ENCODE measurements at places on chromosomes 7 and 10.
A peak's percentile ranks its signal among the peaks of the same experiment; 100 is the strongest.

GRCh38 chr10:28930514-28931495 lies 253.5 kb downstream of the BAMBI start:
- no peak for DNase-seq

DNA sequence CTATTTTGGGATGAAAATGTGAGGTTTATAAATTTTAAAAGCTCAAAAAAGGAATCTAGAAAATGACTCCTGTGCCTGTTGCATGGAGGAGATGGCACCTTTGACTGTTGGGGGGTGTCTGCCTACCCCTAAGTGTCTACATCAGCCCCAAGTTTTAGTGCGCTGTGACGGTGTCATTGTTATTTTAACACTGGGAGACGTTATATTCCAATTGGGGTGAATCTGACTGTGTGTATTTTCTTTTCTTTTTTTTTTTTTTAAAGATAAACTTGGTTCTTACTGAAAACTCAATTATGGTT lies 517 bp downstream of the SRGN start:
- no peak for DNase-seq

- DNase-seq: no peak
Measured at GRCh38 chr7:82428186-82428961, 15.2 kb downstream of the CACNA2D1 start.

GRCh38 chr10:60139798-60140566 lies 233.6 kb upstream of the CCDC6 start:
- no peak for DNase-seq

DNA sequence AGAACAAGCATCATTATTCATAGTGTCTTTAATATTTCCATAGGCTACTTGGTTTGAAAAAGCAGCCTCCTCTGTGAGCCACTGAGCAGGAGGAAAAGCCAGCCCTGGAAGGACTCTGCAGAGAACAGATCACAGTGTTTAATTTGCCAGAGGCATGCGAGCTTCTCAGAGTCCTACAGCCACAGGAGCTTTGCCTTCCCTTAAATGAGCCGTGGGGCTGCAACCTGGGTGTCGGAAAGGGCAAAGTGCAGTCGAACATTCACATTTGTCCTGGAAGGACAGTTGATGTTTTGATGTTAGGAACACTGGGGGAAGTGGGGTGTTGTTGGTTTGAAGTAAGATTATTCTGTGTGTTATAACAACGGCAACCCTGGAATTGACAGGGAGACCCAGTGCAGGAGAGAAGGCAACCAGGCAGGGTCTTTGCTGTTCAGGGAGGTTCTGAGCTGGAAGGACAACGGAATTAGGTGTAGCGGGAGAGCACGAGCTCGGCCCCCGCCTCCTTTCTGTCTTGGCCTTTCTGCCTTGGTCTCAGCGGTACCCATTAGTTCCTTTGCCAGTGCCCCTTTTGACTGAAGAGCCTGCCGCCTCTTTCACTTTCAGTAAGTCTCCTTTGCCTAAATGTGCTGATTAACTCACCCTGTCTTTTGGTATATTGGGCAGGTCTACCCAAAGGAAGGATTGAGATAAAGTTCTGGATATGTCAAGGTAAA lies 192.3 kb upstream of the PITRM1 start:
- no peak for DNase-seq

DNA sequence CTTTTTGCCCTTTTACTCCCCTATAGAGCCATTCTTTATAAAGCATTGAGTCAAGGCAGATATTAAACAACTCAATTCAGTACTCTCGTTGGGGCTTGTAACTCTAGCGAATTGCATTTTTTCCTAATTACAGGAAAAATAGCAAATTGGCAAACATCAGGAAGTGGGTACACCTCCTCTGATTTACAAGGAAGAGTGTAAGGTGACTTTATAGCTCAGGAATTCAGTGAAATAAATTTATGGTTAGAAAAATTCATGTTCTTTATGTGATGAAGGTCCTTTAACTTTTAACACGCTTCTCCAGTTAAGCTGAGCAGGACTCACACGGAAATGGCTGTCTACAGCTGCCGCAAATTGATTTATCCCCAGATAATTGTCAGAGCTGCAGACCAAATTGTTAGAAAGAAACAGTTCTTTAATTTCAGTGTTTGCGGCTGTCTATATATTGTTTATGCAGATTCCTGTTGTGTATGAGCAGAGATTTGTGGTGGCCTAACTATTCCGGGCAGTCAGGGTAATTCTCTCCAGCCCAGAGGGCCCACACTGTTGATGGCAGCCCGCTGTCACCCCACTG lies 151.1 kb upstream of the MKI67 start:
- no peak for DNase-seq

DNA sequence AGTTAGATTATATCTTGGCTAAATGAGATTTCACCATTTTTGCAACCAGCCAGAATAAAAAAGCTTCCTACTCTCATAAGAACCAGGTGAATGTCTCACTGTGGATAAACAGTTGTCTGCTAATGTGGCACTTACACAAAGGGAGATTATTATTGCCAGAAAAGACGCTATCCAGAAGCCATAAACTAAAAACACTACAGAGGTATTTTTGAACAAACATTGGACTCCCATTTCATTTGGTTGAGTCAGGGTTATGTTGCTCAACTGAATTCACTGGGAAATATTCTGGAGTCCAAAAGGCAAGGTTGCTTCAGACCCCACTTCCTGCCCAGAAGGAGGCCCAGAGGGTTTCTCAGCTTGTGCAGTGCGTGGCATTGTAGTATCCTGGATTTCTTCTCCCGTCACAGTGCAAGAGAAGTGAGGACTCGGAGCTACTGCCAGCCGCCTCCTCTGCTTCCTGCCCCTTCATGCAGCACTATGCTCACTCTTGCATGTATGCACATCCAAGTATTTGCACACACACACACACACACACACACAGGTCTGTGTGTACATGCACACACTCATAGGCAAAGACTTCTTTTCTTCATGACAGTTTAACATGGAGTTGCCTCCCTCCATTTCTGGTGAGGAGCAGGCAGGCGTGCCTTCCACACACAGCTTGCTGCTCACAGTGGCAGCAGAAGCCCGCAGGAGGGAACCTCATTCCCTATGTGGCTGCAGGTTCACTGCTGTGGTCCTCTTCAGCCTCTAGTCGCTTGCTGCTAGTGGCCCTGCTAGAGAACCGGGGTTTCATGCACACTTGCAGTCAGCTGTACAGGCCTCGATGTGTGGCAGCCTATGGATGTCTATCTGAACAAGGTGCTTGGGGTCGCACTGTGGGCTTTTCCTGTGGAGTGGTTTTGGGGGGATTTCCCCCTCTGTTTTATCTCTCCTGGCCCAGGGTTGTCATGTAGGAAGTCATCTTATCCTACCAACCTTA lies 10.1 kb downstream of the DENND10 start:
- DNase-seq: no peak

DNA sequence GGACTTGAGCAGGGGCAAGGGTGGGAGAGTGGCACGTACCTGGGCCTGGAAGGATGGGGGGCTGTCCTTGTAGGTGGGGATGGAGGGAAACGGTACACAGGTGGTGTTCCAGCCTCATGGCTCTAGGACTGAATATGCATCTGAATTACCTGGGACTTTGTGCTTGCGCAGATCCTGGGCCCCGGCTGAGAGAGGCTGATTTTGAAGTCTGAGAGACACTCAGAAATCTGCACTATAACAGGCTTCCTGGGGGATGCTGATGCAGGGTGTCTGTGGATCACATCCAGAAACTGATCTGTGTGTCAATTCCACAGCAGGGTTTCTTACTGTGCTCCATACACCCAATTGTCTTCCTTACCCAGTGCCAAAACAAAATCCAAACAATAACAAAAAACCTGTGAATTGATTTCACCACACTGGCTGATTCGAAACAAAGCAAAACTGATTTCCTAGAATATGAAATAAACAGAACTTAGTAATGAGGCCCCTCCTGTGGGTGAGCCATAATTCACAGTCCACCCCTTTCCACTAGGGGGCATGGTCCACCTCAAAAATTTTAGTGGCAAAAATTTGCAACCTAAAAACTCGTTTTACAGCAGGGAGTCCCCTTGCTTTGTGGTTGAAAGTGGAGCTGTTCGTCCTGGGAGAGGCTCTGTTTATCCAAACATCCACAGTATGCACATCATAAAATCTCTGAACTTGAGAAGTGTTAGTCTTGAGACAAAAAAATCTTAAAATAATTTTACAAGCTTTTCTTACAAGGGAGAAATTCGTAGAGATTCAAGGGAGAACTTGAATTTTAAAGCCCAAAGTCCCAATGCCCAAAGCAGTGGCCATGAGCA lies 32.0 kb upstream of the PLEKHA1 start:
- peak; percentile 49 for DNase-seq

DNA sequence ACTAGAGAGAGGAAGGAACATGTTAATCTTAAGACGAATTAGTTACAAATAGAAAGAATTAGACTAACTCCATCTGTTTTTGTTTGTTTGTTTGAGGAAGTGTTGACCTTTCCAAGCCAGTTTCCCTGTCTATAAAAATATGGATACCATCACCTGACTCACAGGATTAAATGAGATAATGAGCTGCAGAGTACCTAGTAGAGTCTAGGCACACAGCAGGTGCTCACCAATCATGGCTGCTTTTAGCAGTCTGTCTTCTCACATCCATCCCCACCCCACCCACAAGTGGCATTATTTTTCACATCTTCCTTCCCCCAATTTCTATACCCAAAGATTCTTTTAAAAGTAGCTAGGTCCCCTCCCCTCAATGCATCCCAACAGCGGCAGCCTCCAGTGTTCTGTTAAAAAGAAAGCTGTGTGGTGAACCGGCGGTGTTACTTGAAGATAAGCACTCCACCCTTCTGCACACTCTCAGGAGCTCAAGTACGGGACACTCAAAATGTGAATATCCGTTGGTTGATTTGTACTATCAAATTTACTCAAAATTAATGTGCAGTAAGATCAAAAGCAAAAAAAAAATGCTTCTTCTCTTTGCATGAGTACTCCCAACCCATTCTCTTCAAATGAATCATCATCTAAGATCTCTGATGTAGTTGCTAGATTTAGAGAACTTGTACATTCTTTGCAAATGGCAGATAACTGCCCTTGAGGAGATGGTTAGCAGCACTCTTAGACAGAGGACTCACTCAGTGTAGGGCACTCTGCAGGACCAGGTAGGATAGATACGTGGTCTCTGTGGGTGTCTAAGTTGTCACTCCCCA lies 145.4 kb upstream of the ASAH2 start:
- no peak for DNase-seq

- DNase-seq: no peak
Measured at GRCh38 chr10:30997536-30998235, 34.0 kb downstream of the ZNF438 start.

- no peak for DNase-seq
Measured at GRCh38 chr10:96658844-96659243, 61.5 kb downstream of the PIK3AP1 start.

- no peak for DNase-seq
Measured at GRCh38 chr7:20264623-20265022, 47.4 kb upstream of the MACC1 start.

DNA sequence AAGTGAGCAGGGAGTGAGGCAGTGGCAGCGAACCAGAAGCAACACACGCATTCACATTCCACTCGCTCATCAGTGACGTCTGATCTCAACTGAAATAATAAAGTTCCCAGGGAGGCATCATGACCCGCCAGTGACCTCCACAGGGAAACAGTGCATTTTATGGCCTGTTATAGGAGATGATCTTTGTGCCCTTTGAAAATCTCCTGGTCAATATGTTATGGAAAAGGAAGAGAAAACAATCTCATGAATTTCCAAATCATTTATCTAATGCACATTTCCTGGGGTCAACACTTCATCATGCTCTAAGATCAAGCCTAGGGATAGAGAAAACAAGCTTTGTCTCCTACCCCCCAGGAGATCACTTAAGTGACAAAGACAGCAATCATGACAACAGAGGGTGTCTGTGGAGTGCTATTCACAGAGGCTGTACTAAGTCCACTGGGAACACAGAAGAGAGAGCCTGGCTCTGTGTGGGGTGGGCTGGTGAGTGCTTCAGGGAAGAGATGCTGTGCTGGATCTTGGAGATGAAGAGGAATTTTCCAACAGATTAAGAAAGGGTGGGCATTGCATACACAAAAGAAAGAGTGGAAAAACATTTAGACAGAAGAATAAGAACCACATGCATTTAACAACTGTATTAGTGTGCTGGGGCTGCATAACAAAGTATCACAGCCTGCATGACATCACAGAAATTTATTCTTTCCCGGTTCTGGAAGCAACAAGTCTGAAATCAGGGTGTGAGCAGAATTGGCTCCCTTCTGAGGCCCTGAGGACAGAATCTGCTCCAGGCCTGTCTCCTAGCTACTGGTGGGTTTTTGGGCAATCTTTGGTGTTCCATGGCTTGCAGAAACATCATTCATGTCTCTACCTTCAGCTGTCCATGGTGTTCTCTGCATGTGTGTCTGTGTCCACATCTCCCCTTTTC lies 613.9 kb upstream of the IGFBP3 start:
- DNase-seq: no peak

DNA sequence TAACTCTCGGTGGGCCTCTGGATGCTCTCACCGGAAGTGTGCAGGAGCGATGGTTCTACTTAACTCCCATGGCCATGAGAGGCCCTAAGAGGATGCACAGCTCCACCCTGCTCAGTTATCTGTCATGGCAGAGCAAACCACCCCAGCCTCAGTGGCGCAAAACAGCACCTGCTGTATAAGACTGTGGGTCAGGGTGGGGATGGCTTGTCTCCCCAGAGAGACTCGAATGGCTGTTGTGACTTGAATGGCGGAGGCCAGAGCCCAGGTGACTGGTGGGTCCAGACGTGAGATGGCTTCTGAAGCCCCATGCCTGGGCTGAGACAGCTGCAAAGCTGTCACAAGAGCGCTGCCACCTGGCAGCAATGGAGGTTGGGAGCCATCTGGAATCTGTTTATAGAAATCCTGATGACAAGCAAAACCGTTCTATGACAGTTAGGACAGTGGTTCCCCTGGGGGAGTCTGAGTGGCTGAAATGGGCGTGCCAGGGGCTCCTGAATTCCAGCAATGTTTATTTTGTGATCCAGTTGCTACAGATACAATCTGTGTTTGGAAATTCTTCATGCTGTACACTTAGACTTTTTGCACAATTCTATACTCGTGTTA lies 490.5 kb downstream of the TCERG1L start:
- no peak for DNase-seq

GRCh38 chr10:80515511-80515910 lies 22.2 kb upstream of the SH2D4B start:
- no peak for DNase-seq

- DNase-seq: no peak
Measured at GRCh38 chr7:24912424-24912823, 67.6 kb downstream of the OSBPL3 start.

GRCh38 chr10:114495303-114495702 lies 91.0 kb upstream of the AFAP1L2 start:
- no peak for DNase-seq
